ENCODE measurements at places on chromosomes 2 and 18.

- no peak for DNase-seq
These were observed 176.9 kb upstream of the SMAD7 start for GRCh38 chr18:49127471-49128190.

DNA sequence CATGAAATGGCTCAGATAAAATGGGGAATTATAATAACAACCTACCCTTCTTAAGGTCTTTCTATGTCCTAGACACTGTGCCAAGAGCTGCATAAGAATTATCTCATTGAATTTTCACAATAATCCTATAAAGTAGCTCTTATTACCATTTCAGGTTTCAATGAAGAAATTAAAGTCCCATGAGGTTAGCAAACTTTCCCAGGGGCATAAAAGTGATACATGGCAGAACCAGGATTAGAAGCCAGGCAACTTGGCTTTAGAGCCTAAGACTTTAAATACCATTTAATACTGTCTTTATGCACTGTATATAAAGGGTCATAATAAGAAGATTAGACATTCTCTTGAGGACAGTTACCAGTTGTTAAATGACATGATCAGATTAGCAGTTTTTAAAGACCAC lies 130.1 kb downstream of the GCA start:
- DNase-seq, result no peak

- DNase-seq, result no peak
These were observed 103.3 kb upstream of the ID2 start for GRCh38 chr2:8578335-8579244.

- no peak for DNase-seq
These were observed 112.8 kb upstream of the FN1 start for GRCh38 chr2:215548714-215549113.

DNA sequence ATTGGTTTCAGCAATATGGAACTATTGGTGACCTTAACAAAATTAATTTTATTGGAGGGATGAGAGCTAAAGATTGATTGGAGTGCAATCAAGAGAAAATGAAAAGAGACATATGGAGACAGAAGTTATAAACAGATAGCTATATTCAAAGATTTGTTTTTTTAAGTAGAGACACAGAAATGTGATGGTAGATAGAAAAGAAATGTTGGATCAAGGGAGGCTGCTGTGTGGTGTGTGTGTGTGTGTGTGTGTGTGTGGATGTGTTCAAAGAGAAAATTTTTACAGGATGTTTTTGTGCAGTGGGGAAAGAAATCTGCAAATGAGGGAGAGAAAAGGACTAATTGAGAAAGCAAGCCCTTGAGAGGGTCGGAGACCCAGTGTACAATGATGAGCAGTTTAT lies 249.5 kb upstream of the SPHKAP start:
- no peak for DNase-seq

DNA sequence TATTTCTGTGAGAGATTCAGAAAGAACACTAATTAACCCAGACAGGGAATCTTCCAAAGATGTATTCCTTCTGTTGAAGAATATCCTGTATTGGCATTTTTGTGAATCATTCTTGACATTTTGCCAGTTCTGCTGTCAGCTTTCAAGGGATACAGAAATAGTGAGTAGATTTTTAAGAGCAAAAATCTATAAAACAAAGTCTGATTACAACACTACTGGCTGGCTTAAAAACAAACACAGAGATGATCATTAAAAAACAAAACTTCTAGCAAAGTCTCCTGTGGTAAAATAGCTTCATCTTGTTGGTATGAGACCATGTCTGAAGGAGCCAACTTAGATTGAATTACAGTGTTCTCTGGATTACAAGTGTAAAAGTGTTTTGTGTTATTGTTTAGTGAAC lies 866.3 kb upstream of the KLHL29 start:
- no peak for DNase-seq

DNA sequence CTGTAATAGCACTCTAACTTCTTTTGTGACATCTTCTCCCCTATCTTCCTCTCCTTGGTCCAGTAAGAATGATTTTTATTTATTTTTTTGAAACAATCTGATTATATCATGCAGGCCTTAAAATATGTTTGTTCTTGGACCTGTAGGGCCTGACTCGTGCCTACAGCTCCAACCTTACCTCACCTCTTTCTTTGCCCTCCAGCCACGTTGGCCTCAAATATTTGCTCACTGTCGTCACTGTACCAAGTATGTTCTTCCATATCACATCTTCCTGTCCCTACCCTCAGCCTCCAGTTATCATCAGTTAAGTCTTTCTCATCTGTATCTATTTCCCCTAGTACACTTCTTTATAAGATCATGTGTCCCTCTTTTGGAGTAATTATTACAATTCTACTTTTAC lies 125.5 kb downstream of the CDH7 start:
- no peak for DNase-seq

- no peak for DNase-seq
These were observed 207.3 kb upstream of the DDX18 start for GRCh38 chr2:117607202-117607601.

GRCh38 chr2:209556354-209556961 lies 132.6 kb downstream of the MAP2 start:
- DNase-seq, result no peak

DNA sequence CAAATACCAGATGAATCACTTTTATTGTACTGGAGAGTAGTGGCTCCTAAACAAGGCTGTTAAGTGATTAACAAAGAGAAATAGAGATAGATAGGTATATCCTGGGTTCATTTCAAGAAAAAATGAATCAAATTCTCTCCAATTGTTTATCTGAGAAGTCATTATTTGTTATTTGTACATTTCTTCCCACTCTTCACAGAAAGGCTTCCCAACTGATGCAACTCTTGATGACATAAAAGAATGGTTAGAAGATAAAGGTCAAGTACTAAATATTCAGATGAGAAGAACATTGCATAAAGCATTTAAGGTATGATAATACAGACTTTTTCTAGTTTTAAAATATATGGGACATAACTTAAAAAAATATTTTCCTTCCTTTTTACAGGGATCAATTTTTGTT lies 7.9 kb downstream of the SSB start:
- no peak for DNase-seq

GRCh38 chr2:29115797-29116781 lies 874 bp downstream of the CLIP4 start:
- DNase-seq, result peak; percentile 54

DNA sequence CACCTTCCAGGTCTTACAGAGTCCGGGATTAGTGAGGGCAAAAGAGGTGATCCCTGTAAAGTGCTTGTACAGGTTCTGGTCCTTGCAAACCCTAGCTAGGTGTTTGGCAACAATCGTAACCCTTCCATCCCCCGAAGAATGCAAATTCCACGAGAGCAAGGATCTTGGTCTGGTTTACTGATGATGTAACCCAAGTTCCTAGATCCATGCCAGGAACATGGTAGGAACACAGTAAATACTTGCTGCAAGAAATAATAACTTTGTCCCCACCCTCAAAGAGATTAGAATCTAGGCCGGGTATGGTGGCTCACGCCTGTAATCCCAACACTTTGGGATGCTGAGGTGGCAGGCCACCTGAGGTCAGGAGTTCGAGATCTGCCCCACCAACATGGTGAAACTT lies 6.8 kb upstream of the NEU2 start:
- no peak for DNase-seq

DNA sequence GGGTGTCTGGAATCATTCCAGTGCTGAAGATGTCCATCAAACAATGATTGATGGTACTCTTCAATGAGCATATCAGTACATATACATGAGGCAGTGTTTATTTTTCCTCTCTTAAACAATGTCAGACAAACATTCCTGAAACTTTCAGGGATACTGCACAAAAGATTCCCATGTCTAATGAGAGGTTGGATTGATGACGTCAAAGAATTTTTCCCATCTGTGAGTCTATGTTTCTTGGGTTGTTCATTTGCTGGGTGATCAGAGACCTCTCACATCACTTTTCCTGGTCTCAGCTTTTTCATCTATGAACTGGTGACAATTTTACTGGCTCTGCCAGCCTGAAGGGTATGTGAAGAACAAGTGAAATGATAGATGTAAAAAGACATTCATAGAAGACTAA lies 325.5 kb downstream of the EN1 start:
- DNase-seq, result no peak

DNA sequence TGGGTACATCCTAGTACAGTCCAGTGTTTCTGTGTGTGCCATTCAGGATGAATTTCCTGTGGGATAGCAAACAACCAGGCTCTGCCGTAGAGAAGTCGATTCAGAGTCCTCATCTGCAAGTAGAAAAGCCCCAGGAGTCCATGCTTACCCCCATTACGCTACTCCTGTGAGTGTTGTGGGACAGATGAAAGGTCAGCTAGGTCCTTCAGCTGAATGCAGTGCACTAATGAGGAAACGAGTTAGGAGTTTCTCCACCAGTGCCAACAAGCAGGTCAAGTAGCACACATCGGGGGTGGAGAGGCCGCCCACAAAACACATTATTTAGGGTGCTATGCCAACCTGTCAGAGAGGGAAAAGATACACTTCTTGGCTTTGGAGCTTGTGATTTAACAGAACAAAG lies 2.5 kb upstream of the GPR39 start:
- DNase-seq, result no peak

DNA sequence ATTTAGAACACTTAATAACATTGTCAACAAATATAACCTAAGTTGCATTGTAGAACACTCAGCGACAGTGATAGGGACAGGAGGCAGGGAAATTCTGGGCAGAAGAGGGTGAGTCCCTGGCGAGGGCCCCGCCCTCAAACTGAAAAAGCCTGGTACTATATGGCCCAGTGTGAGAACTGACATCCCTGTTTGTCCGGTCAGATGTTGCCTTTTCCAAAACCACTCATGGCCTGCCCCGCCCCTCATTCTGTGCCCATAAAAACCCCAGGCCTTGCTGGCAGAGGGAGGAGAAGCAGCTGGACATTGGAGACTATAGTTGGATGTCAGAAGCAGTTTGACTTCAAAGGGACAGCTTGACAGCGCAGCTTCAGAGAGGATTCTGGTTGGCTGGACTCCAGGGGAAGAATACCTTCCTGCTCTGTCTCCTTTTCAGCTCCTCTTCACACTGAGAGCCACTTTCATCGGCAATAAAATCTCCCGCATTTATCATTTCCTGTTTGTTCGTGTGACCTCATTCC lies 47.0 kb downstream of the FAM117B start:
- DNase-seq, result no peak
